ENCODE measurements at places on chromosomes 5 and 9.

GRCh38 chr5:103513701-103514100 lies 48.9 kb downstream of the NUDT12 start:
- DNase-seq, result no peak

DNA sequence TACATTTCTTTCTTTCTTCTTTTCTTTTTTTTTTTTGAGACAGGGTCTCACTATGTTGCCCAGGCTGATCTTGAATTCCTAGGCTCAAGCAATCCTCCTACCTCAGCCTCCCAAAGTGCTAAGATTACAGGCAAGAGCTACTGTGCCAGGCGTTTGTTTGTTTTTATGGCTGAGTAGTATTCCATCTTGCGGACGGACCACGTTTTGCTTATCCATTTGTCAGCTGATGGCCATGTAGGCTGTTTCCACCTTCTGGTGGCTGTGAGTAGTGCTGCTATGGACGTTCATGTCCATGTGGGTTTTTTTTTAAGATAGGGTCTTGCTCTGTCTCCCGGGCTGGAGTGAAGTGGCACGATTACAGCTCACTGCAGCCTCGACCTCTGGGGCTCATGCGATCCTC lies 2.5 kb downstream of the DOK3 start:
- DNase-seq, result no peak

GRCh38 chr5:72649449-72649848 lies 142.2 kb upstream of the ZNF366 start:
- no peak for DNase-seq

DNA sequence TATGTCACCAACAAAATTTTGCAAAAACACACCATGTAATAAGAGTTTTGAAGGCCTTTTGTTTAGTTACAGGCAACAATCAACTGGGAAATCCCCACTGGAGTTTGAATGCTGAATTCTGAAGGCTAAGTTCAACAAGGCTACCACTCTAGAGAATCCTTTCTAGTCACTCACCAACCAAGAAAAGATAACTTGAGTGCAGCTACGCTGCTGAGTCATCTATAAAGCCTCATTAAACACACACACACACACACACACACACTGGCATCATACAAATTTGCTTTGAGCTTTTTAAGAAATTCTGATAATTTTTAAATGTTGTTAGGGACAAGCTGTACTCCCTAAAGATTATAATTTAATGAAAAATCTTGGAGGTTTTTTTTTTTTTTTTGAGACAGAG lies 219.6 kb downstream of the DENND1A start:
- no peak for DNase-seq

DNA sequence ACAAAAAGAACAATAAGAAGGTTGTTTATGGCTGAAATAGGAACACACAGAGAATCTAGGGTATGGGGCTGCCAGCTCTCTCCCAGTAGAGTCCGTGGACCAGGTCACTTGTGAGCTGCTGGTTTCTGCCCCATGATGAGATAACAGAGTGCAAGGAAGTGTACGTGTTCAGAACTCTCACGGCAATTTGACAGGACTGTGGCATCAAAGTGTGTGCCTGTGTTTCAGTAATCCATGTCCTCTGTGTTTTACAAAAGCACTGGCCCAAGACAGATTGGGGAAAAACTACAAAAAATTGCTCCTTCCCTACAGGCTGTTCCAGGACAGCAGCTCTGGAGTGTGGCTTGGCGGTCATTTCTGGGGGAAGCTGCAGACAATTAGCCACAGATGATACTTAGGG lies 184.6 kb downstream of the AUH start:
- peak; percentile 10 for DNase-seq

- no peak for DNase-seq
Measured at GRCh38 chr5:157481265-157481664, 21.3 kb downstream of the NIPAL4 start.

DNA sequence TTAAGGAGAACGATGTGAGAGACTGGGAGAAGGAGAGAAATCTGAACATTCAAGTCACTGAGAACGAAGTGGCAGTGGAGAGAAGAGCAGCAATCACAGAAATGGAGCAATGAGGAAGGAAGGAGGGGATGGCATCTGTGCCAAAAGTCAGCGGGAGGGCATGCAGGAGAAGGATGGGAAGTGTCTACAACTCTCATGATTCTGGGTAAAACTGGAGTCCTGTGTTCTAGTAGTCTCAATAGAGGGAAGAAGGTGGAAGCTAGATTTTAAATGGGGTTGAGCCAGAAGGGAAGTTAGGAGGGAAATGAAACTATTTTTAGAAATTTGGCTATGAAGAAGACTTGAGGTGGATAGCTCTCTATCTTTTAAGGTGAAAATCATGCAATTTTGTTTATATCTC lies 39.1 kb upstream of the SPATA31C2 start:
- DNase-seq, result no peak

GRCh38 chr5:16609412-16609811 lies 7.4 kb downstream of the RETREG1 start:
- no peak for DNase-seq

GRCh38 chr9:38006163-38006562 lies 62.9 kb downstream of the SHB start:
- DNase-seq, result no peak

GRCh38 chr5:43110606-43111170 lies 10.0 kb upstream of the ZNF131 start:
- DNase-seq, result no peak

DNA sequence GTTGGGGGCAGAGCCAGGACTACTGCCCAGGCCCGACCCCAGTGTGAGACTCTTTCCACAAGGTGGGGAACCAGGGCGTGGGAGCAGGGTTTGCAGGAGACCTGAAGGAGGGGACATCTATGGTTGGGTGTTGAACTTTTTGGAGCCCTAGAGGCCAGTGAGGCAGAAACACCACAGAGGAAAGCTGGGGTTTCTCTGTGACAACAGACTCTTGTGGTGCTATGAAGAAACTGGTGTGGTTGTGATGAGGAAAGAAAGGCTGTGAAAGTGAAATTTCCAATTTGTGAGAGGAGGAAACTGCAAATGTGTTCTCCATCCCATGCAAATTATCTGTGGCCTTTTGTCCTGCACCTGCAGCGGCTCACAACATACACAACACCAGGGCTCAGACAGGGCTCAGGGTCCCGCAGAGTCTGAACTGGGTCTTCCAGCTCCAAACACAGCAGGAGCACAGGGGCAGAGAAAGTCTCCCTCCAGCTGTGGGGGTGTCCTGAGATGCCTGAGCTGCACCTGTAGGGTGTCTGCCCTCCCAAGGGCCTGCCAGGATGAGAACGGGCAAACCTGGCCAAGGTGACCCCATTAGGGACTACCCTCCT lies 51.4 kb upstream of the GRHPR start:
- DNase-seq, result no peak

- no peak for DNase-seq
Measured at GRCh38 chr5:43638546-43638945, 35.6 kb downstream of the NNT start.

DNA sequence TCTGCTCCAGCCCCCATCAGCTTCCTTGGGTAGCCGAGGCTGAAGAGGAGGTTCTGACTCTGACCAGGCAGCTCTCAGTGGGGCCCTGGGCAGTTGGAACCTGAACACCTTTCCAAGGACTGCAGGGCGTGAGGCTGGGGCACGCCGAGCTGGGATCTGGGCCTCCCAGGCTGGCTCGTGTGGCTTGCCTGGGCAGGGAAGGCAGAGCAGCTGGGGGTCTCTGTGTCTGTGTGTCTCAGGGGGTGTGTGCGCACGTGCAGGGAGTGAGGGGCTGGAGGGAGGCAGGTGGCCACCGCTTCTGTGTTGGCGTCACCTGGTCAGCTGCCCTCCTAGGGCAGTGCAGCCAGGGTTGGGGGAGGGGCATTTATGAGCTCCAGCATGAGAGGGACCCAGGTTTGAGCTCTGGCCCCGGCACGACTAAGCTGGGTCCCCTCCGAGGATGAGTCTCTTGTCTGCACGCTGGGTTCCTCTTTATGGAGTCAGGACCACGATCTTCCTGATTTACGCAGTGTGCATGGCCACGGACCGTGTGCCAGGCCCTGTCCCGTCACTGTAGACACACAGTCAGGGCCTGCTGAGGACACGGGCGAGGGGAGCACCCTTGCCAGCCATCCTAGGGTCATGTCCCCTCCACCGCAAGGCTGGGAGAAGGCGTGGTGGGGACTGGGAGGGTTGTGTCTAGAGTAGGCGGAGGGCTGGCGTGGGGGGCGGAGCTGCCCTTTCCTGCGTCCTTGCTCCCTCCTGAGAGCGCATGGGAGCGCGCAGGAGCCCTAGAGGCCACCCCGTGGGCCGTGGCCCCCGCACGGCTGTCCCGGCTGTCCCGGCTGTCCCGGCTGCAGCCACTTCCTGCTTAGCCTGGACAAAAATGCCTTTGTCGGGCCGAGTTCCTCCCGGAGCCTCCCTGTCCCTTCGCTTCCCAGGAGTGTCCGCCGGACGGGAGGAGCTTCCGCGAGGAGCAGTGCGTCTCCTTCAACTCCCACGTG lies 4.6 kb downstream of the ADAMTSL2 start:
- DNase-seq, result no peak

- no peak for DNase-seq
Measured at GRCh38 chr9:70987986-70988385, 133.4 kb downstream of the TRPM3 start.

- DNase-seq, result no peak
Measured at GRCh38 chr5:54313311-54314270, 3.2 kb upstream of the ARL15 start.

- no peak for DNase-seq
Measured at GRCh38 chr5:107869438-107870115, 198.8 kb upstream of the EFNA5 start.

GRCh38 chr5:54671111-54671531 lies 153.6 kb downstream of the SNX18 start:
- DNase-seq, result no peak

DNA sequence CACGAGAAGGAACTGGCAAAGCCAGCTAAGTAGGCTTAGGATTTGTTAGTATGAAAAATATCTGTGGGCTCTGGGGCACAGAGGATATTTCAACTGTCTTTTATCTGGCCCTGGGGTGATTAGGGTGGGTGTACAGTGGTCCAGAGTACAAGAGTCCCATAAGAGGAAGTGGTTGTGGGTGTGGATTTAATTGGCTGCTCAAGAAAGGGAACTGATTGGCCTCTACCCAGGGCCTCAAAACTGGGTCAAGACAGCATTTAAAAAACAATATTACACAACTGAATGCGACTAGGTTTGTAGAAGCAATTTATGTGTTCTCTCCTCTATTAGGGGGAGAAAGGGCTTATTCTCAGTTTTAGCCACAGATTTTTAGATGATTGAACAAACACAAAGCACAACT lies 1353.4 kb upstream of the WWC1 start:
- no peak for DNase-seq

GRCh38 chr5:61538722-61539501 lies 206.9 kb downstream of the ZSWIM6 start:
- no peak for DNase-seq

- no peak for DNase-seq
Measured at GRCh38 chr9:3027210-3027609, 183.3 kb upstream of the PUM3 start.

DNA sequence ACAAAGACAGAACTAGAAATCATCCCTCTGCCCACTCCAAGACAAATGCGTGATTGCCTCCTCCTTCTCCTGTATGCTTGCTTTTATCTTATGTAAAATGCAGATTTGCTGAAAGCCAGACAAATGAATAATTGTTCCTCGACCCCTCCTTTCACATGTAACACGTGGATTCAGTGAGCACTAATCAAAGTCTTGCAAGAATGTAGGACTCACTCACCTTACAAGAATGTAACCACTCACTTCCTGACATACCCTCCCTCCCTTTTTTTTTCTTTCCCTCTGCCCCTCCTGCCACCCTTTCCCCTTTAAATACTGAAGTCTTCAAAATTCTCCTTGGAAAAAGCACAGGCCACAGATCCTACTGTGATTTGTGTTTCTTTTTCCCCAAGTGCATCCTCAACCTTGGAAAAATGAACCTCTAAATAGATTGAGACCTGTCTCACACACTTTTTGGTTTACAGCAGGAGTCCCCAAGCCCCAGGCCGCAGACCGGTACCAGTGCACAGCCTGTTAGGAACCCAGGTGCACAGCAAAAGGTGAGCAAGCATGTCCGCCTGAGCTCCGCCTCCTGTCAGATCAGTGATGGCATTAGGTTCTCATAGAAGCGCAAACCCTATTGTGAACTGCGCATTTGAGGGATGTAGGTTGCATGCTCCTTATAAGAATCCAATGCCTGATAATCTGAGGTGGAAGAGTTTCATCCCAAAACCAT lies 29.4 kb upstream of the HSD17B3 start:
- no peak for DNase-seq

All from suprapubic skin (tissue), 4 donors.